GOT3 (cell line): ENCODE measurements at places on chromosomes 11 and 22.

DNA sequence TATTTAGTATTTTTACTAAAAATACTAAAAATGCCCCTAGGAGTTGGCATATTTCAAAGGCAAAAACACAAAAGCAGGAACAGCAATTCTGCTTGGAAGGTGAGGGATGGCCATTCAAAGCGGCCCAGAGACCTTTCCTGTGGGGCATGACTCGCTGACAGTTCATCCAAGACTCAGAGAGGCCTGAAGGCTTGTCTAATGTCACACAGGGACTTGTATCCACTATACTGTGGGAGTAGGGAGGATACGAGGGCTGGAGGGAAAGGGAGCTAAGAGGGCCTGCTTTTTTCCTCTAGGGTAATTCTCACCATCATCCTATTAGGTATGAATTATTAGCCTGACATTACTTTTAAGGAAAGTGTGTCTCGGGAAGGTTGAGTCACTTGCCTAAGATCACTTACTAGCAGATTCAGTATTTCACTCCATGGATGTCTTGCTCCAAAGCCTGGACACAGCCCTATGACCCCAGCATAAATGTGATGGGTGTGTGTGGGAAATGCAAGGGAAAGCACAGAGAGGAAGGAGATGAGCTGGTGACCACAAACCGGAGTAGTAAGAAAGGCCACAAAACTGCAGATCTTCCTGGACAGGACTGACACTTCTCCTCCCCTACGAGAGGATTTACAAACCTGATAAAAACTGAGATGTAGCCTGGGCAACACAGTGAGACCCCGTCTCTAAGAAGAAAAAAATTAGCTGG, 16.7 kb upstream of the UCP3 start:
- DNase-seq, result no peak

GRCh38 chr11:72333661-72334060, 89.7 kb upstream of the PHOX2A start:
- DNase-seq, result no peak

- no peak for DNase-seq
Observed at GRCh38 chr22:50641696-50642607, 14.0 kb upstream of the ARSA start.

DNA sequence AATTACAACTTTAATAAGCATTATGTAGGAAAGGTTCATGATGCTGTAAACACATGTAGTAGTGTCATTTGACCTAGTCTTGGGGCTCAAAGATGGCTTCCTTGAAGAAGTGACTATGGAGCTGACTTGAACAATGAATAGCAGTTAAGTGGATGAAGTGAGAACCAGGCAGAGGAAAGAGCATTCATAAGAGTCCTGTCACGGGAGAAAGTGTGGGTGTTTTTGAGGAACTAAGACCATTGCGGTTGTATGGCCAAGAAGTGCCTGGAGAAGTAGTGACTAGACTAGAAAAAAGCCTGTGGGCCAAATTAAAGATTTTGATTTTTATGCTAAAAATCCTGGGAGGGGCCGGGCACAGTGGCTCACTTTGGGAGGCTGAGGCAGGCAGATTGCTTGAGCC, 7.2 kb upstream of the IL18BP start:
- DNase-seq, result no peak

GRCh38 chr11:59598961-59599360, 16.6 kb downstream of the OSBP start:
- DNase-seq, result no peak

DNA sequence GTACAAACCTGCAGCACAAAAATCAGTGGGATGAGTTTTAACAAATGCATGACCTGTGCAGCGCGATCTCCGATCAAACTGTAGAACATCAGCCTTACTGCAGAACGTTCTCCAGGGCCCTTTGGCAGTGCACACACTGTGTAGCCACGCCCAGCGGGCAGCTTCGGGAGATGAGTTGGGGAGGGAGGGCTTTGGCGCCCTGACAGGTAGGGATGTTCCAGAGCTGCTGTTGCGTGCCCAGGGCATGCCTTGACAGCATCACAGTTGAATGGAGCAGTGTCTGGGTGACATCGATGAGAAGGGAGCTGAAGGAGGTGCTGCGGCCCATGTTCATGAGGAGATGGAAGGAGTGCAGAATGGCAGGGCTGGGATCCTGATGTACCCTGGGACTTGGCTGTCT, 80.2 kb downstream of the TBC1D22A start:
- DNase-seq, result no peak

GRCh38 chr11:113555071-113555619, 79.9 kb upstream of the DRD2 start:
- no peak for DNase-seq
